ENCODE measurements at places on chromosomes 1 and 21.
A peak's percentile ranks its signal among the peaks of the same experiment; 100 is the strongest.

DNA sequence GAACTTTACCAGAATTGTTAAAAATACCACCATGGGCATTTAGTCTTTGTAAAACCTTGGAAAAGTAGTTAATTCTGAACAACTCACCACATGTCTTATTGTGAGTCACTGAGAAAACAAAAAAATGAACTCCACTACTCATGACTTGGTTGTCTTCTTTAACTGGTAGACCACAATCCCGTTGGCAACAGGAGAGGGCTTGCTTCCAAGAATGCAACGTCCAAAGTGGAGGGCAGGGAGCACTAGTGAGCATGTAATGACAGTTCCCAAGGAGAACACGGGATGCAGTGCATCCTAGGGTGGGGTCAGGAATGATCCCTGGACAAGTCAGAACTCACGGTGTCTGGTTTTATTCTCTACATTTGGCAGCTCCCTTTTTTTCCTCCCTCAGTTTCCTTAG, 15.2 kb upstream of the HMCN1 start:
- no peak for DNase-seq

GRCh38 chr1:185045814-185046492, 595 bp downstream of the RNF2 start:
- peak; percentile 1 for DNase-seq

DNA sequence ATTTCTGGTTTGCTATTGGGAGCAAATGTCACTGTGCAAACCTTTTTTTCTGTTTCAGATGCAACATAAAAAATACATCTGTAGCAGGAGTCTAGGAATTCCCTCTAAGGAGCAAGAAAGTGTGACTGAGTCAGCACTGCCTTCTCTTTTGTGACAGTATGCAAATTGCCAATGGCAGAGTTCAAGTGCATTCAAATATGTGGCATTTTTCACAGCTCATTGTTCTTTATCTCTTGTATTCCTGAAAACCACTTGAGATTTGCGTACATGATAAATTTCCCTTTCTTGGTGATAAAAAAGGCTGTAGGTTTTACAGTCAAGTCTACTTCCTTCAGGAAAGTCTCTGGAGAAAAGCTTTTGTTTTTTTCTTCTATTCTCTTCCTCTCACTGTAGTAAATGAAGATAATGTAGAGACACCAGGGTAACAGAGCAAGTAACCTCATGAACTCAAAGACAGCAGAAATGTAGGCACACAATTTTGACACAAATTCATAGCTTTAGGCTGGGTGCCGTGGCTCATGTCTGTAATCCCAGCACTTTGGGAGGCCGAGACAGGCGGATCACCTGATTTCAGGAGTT, 129.7 kb upstream of the L1TD1 start:
- no peak for DNase-seq

GRCh38 chr1:241816008-241816407, 32.0 kb upstream of the EXO1 start:
- DNase-seq: no peak

- no peak for DNase-seq
Measured at GRCh38 chr1:216542741-216543140, 119.5 kb upstream of the USH2A start.

DNA sequence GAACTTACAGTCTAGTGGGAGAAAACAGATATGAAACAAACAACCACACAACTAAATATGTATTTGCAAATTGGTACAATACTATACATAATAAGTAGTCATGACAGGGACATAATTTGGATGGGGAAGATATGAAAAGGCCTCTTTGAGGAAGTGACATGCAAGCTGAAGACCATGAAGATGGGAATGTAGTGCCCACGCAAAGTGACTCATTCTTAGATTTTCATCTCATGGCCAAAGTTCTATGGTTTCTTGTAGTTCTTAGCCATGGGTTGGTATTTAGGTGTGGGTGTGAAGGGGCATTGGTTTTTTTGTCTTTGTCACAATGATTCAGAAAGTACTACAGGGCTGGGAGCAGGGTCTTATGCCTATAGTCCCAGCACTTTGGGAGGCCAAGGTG, 105.4 kb upstream of the FAM78B start:
- no peak for DNase-seq

DNA sequence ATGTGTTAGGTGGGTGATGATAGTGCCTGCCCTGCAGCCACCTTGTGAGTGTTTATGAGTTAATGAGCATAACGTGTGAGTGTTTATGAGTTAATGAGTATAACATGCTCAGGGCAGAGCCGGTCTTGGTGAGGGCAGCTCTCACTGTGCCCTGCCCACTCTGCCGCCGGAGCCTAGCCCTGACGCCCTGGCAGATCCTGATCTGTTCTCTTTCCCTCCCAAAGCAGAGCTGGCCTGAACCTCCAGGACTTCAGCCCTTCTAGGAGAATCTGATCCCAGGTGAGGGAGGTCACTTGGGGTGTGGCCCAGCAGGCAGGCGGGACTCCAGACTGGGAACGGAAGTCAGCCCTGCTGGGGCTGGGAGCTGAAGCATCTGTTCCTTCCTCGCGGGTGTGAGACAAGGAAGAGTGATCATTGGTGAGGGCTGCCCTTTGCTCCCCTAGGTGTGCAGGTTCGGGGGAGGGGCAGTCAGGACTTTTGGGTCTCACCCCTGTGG, 5.7 kb downstream of the FBLIM1 start:
- DNase-seq: no peak

DNA sequence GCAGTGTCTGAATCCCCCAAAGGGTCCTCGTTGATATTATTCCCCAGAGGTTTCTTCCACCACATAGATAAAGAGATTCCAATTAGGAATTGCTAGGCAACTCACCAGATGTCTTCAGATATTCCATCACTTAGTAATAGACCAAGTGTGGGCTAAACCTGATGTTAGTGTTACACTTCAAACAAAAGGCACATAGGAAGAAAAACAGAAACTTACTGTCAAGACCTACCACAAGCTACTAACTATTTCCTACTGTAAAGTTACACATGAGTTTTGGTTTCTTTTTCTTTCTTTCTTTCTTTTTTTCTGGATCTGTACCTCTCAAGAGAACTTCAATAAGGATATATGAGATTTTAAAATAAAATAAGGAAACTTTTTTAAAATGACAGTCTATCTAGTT, 879.1 kb upstream of the NEGR1 start:
- DNase-seq: no peak

DNA sequence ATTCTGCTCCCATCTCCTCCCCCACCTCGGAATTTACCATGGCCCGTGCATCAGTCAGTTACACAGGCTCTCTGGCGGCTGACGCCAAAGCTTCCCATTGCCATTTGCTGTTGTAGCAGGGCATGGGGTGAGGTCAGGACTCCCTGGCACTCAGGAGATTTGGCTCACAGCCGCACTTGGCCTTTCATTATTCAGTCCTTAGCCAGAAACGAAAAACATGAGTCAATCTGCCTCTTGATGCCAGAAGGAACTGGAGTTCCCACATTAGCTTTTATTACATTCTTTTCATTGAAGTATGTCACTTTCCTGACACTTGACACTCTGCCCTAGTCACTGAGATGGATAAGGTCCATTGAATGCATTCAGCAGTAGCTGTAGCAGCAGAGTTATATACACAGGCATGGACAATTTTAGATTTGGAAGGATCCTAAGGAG, 260.6 kb downstream of the CACNA1E start:
- no peak for DNase-seq

- no peak for DNase-seq
Measured at GRCh38 chr1:147389532-147390184, 147.2 kb downstream of the CHD1L start.

- DNase-seq: no peak
Measured at GRCh38 chr1:46523496-46524353, 27.7 kb downstream of the KNCN start.

DNA sequence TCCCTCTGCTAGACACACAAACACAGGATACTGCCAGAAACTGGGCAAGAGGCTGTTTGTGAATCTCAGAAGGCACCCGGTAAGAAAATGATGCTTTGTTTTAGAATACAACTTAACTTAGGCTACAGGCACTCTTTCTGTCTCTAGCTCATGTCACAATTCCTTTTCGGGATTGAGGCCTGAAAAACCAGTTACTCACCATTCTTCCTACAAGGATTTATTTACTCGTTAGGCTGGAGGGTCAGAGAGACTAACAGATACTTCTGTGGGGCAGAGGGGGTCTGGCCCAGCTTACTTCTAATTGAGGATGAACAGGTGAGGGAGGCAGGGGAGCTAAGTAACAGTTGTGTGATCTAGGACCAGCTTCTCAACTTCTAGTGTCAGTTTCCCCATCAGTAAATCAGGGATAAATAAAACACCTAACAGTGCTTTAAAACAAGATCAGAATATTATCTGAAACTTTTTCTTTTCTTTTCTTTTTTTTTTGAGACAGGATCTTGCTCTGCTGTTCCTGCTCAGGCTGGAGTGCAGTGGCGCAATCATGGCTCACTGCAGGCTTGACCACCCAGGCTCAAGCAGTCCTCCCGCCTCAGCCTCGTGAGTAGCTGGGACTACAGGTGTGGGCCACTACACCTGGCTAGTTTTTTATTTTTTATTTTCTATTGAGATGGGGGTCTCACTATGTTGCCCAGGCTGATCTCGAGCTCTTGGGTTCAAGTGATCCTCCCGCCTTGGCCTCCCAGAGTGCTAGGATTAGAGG, 31.9 kb downstream of the NFYC start:
- no peak for DNase-seq

- no peak for DNase-seq
Measured at GRCh38 chr21:31294691-31295090, 49.4 kb downstream of the TIAM1 start.

- DNase-seq: no peak
Measured at GRCh38 chr1:41511239-41511540, 26.7 kb upstream of the EDN2 start.

GRCh38 chr1:26352338-26352679, 1.6 kb downstream of the CRYBG2 start:
- DNase-seq: no peak

DNA sequence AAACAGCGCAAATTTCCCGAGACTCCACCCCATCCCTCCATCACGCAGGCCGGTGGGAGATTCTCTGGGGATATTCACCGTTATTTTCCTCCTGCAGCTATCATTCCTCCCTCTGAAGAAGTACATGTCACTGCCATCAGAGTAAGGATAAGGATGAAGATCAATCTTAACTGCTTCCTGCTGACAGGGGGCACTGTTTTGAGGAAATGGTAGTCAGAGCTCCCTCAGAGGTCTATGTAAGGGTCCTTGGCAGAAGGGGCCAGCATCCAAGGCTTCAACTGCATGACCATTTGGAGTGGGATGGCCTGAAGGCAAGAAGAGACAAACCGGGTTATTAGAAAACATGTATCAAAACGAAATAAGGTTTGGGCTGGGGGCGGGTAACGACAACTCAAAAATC, 111.5 kb downstream of the KCNK1 start:
- DNase-seq: no peak

DNA sequence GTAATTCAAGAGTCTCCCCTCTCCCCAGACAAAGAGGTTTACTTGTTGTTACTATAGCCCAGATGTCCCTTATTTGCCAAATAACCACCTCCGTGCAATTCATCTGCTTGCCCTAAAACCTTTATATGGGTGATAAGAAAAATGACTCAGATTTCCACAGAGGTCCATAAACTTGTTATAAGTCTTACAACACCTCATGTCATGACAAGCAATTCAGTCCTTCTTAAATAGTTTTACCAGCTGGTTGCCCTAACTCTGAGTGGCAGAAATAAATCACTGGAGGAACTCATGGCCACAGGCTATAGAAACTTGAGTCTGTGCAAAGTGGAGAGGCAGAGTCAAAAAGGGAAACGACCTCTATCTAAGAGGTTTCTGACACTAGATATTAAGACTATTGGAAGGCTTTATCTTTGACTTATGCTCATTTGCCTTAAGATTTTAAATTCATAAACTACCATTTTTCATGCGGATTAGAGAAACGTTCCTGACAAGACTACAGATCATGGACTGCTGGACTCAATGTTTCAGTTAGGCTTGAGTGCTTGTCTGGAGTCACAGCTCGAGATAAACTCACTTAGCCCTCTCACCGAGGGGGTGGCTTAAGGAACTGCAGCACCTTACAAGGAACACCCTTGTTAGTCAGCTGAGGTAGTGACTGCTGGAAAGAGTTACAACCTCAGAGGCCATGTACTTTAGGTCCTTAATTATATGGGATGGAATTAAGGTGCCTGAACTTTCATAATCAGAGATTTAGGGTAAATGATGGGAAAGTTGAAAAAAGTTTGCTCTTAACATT, 662.5 kb upstream of the USP24 start:
- no peak for DNase-seq

DNA sequence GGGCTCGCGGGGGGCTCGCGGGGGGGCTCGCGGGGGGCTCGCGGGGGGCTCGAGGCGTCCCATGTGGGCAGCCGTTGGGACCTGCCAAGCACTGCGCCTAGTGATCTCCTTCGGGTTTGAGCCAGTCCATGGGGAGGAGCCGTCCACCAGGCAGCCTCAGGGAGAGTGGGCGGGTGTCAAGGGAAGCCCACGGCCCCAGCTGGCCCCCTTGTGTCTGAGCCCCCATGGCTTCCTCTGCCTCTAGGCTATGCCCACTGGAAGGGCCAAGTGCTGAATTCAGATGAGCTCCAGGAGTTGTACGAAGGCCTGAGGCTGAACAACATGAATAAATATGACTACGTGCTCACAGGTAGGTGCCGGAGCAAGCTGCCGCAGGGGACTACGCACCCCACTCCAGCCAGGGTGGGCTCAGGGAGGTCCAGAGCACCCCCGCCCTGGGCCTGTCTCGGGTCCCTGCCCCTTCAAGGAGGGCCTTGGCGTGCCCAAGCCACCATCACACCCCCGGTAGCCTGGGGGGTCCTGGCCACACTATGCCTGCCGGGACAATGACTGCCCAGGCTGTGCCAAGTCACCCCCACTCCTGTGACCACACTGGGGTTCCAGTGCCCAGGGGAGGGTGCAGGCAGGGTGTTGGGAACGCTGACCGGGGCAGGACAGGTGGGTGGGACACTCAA, 22.6 kb downstream of the PDXK start:
- DNase-seq: no peak

GRCh38 chr1:8854240-8854639, 24.2 kb downstream of the ENO1 start:
- DNase-seq: no peak

DNA sequence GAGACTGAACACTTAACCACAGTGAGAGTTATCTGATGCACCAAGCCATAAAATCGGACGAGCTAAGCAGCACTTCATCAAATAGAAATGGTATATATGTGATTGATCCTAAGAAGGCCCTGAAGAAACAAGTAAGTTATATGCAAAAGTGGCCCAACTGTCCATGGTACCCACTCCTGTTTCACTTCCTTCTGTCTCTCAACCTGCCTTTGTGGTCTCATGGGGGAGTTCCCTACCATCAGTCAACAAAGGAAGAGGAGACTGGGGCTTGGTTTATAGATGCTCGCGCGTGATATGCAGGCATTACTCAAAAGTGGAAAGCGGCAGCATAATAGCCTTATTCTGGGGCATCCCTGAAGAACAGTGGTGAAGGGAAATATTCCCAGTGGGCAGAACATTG, 543.9 kb upstream of the ADGRL4 start:
- DNase-seq: no peak

GRCh38 chr1:53735261-53735660, 3.7 kb downstream of the GLIS1 start:
- no peak for DNase-seq

- DNase-seq: no peak
Measured at GRCh38 chr1:24594328-24594598, 38.4 kb downstream of the NCMAP start.

- no peak for DNase-seq
Measured at GRCh38 chr1:64019818-64020217, 183.6 kb upstream of the UBE2U start.

All from CD8-positive, alpha-beta memory T cell (primary cell).